ENCODE measurements at places on chromosomes 16 and 17. TPM values are rescaled to one million over a fixed set of nuclear protein-coding genes. Genes with fewer than 3 reads are reported as not detected.

CASKIN1 gene
- total RNA-seq, result not detected

DNA sequence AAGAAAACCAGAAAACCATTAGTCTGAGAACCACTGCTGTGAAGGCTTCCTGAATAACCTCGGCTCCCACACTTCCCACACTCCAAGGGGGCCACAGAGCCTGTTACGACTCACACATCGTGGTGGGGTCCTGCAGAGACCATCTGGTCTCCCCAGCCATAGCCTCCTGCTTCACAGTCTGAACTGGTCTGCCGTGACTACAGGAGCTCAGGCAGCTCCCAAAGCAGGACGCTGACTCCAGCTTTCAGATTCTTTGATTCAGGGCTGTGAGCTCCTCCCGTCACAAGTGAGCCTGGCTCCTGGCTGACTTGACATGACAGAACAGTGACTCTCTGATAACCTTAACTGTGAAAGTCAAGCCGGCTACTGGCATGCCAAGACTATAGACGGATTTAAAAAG lies 37.8 kb downstream of the CYB5D2 start:
- no peak overlapping the region for H3K4me3 ChIP-seq
- H3K27me3 ChIP-seq, result no peaks in the 10 kb centered on the region
- H3K4me1 ChIP-seq, result no peaks in the 10 kb centered on the region
- H3K36me3 ChIP-seq, result peaks cover 75% of the 10 kb centered on the region
- H3K27ac ChIP-seq, result no peak overlapping the region

DNA sequence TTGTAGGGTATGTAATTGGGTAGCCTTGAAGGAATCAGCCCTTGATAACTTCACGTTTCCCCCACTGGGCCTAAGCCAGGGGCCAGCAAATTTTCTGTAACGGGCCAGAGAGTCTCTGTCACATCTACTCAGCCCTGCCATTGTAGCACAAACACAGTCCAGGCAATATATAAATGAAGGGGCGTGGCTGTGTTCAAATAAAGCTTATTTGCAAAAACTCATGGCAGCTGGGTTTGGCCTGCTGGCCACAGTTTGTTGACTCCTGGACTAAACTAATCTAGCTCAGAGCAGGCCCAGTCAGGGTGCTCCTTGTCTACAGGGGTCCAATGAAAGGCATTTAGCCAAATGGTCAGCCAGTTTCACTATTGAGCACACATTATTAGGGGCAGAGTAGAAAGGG lies 141.6 kb downstream of the CCDC182 start:
- no peak overlapping the region for H3K27ac ChIP-seq
- no peaks in the 10 kb centered on the region for H3K36me3 ChIP-seq
- no peak overlapping the region for H3K4me3 ChIP-seq
- no peaks in the 10 kb centered on the region for H3K27me3 ChIP-seq
- DNase-seq, result no peak
- peaks cover 37% of the 10 kb centered on the region for H3K4me1 ChIP-seq

DNA sequence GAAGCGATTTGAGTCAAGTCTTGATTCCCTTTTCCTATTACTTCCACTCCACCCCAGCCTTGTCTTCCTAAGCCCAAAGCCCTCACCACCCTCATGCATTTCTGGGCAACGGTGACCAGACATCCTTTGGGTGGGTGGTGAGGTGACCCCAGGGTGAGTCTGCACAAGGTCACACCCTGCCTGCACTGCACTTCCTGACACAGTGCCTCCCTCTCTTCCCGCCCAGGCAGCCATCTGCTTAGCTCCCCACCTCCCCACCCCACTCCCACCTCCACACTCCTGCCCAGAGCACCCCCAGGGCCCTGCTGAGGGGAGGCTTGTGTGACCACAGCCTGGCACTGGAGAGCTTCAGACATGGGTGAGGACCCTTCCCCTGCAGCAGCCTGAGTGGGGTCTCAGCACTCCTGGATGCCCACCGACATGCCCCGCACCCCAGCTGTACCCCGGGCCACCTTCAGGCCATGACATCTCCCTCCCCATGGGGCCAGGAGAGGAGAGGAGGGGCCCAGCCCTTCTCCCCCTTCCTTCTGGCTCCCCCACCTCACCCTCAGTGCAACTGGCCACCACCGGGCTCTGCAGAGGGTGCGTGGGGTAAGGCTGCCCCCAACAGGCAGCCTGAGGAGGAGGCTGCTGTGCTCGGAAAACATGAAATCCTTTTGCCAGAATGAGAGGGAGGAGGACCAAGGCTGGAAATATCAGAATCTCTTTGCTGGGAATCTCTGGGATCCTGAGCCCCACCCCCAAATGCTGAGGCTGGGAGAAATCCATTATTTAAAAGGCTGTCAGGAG lies 68.6 kb downstream of the CCT6B start:
- DNase-seq, result no peak
- no peaks in the 10 kb centered on the region for H3K36me3 ChIP-seq
- no peak overlapping the region for H3K4me3 ChIP-seq

C17orf78 gene
- not detected for total RNA-seq

GRCh38 chr17:49370971-49371834 lies 9.2 kb upstream of the ZNF652 start:
- no peak overlapping the region for H3K4me3 ChIP-seq
- H3K27ac ChIP-seq, result no peak overlapping the region
- DNase-seq, result no peak
- H3K36me3 ChIP-seq, result no peaks in the 10 kb centered on the region
- H3K4me1 ChIP-seq, result no peaks in the 10 kb centered on the region

KSR1 gene
- 46.0 TPM for total RNA-seq

DNA sequence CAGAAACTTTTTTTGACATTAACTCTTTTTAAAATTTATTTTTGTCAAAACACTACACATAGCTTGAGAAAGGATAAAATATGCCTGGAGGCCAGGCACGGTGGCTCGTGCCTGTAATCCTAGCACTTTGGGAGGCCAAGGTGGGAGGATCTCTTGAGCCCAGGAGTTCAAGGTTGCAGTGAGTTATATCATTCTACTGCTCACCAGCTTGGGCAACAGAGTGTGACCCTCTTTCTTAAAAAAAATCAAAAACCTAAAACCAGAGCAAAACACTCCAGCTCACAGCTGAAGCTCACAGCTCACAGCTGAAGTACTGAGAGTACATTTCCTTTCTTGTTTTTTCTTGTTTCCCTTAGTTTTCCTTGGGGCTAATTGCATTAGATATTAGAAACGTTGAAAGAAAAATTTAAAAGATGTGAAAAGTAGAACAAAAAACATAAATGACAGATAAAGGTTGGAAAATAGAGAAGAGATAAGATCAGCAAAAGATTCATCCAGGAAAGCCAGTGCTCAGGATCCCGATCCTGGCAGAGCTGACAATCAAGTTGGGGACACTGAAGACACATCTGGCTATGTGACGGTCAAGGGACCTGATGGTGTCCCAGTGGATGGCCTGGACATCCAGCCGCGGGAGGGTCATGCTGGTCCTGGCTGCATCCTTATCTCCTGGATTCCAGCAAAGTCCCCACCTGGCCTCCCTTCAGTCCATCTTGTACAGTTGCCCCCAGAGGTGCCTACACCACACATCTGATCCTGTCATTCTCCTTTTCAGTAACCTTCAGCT lies 9.8 kb downstream of the CHST6 start:
- no peaks in the 10 kb centered on the region for H3K4me1 ChIP-seq
- no peak for DNase-seq
- H3K27me3 ChIP-seq, result no peaks in the 10 kb centered on the region
- no peak overlapping the region for H3K27ac ChIP-seq

KIF2B gene
- total RNA-seq, result not detected

USP43 gene
- not detected for total RNA-seq

GRCh38 chr16:73396556-73396955 lies 348.6 kb upstream of the ZFHX3 start:
- H3K4me3 ChIP-seq, result no peak overlapping the region
- no peak overlapping the region for H3K27ac ChIP-seq
- H3K27me3 ChIP-seq, result no peaks in the 10 kb centered on the region
- no peaks in the 10 kb centered on the region for H3K4me1 ChIP-seq
- DNase-seq, result no peak
- H3K36me3 ChIP-seq, result no peaks in the 10 kb centered on the region

- no peak for DNase-seq
- peak overlapping the region; percentile 77 for H3K27ac ChIP-seq
- H3K4me3 ChIP-seq, result peak overlapping the region; percentile 93
- H3K4me1 ChIP-seq, result peaks cover 26% of the 10 kb centered on the region
- H3K27me3 ChIP-seq, result no peaks in the 10 kb centered on the region
- H3K36me3 ChIP-seq, result no peaks in the 10 kb centered on the region
Measured at GRCh38 chr17:19003543-19004420, 782 bp downstream of the FAM83G start.

HOXB1 gene
- not detected for total RNA-seq

SCGB1C2 gene
- not detected for total RNA-seq

GRCh38 chr17:8681170-8681949 lies 50.8 kb upstream of the MYH10 start:
- peak overlapping the region; percentile 94 for H3K27ac ChIP-seq
- peak overlapping the region; percentile 61 for H3K4me3 ChIP-seq
- H3K36me3 ChIP-seq, result no peaks in the 10 kb centered on the region
- H3K4me1 ChIP-seq, result peaks cover 28% of the 10 kb centered on the region

DNA sequence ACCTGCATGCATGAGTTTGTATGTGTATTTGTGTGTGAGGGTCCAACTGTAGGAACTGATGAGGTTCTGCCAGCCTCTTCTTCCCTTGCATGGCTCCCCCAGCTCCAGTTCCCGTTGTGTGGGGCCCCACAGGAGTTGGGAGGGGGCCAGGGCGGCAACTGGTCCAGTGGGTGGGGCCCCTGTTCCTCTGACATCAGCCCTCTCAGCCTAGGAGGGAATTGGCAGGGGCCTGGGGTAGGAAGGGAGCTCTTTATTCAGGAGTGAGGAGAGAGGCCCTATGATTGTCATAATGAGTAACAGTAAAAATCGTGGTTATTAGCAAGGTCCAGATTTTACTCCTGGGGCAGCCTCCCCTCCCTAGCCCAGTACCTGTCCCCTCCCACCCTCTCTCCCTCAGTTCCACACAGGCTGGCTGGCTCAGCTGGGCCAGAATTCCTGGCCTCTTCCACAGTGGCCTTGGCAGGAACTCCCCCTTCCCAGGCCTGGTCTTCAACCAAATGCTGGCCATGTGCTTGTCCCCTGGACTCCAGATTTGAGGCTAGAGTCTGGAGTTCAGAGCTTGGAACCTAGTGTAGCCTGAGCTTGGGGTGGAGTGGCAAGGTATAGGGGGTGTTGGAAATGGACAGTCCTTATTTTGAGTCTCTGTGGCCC lies 18.9 kb downstream of the RARA start:
- no peak for DNase-seq
- no peak overlapping the region for H3K4me3 ChIP-seq

DNA sequence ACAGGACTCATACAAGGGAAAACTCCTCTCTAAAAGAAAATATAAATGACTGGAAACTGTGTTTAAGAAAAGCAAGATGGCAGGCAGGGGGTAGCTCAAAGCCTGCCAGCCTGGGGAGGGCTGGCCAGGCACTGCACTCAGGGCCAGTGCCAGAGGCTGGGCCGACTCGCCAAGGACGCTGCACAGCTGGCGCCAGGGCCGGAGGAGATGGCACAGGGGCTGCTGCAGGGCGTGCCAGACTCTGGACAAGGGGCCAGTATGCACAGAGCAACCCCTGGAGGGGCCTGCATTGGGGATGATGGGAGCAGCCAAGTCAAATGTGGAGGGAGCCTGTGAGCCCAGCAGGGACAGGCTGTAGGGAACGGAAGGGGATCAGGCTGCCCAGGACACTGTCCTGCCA lies 4.0 kb downstream of the PKMYT1 start:
- no peak for DNase-seq
- no peaks in the 10 kb centered on the region for H3K36me3 ChIP-seq
- H3K27me3 ChIP-seq, result no peaks in the 10 kb centered on the region
- no peak overlapping the region for H3K4me3 ChIP-seq
- H3K4me1 ChIP-seq, result peaks cover 13% of the 10 kb centered on the region

DNA sequence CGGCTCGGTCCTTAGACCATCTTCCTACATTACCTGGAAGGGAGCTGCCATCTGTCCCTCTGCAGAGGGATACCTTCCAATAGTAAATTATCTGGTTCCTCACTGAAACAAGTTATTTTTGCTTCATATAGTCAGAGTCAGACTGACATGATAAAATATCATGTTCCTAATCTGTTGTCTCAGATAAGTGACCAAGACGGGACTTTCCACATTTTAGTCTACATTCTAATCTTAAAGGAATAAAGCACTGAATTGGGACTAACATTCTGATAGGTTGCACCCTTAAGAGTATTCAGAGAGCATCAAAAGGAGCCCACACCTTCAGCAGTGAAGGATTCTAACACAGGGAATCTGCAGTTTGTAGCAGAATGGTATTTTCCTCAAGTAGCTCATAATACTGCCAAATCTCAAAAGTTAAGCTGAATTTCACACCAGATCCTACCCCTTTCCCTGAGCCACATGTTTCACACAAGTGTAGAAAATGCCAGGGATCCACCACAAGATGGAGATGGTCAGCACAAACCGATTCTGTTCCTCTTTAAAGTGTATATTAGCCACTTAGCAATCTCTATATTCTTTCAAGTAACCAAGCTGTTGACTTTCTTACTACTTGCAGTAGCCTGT lies 13.4 kb downstream of the GINS2 start:
- H3K27ac ChIP-seq, result no peak overlapping the region
- peaks cover 24% of the 10 kb centered on the region for H3K36me3 ChIP-seq
- no peaks in the 10 kb centered on the region for H3K27me3 ChIP-seq
- no peak for DNase-seq

- no peak overlapping the region for H3K4me3 ChIP-seq
- no peak for DNase-seq
- no peaks in the 10 kb centered on the region for H3K27me3 ChIP-seq
Measured at GRCh38 chr16:30946671-30947540, 2.0 kb upstream of the ORAI3 start.

PTGES3L gene
- total RNA-seq, result 2.0 TPM

C16orf96 gene
- total RNA-seq, result not detected

- DNase-seq, result no peak
- H3K27ac ChIP-seq, result peak overlapping the region; percentile 90
- H3K36me3 ChIP-seq, result no peaks in the 10 kb centered on the region
Measured at GRCh38 chr17:42287305-42287976, 857 bp upstream of the STAT5A start.

DNA sequence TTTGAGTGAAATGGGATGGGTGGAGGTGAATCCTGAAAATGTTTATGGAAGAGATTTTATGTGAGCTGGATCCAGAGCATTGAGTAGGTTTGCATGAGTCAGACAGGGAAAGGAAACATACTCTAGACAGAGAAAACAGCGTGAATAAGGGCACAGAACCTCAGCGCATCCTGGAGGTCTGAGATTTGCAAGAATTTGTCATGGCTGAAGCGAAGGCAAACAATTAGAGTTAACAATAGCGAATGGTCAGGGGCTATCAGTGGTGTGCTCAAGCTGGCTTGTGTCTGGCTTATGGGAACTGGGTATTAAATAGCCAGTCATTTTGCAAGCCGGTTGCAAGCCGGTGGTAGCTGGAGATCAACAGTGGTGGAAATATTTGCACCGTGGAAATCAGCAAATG lies 36.4 kb downstream of the MAP2K6 start:
- H3K36me3 ChIP-seq, result no peaks in the 10 kb centered on the region
- no peak overlapping the region for H3K4me3 ChIP-seq
- H3K4me1 ChIP-seq, result no peaks in the 10 kb centered on the region
- DNase-seq, result no peak

- DNase-seq, result no peak
- H3K4me3 ChIP-seq, result no peak overlapping the region
- H3K4me1 ChIP-seq, result peaks cover 24% of the 10 kb centered on the region
- H3K27ac ChIP-seq, result no peak overlapping the region
- H3K27me3 ChIP-seq, result no peaks in the 10 kb centered on the region
Measured at GRCh38 chr17:69503711-69504110, 89.2 kb downstream of the MAP2K6 start.

MRPL10 gene
- total RNA-seq, result 34.8 TPM

- peak; percentile 42 for DNase-seq
- no peak within 1 kb of the TSS for H3K27ac ChIP-seq
- peaks cover 17% of the 10 kb centered on the region for H3K4me1 ChIP-seq
- H3K4me3 ChIP-seq, result peak within 1 kb of the TSS; percentile 69
Measured at GRCh38 chr17:49995055-49995738, at the start of gene DLX3. DLX3 (minus strand) TSS chr17:49995224; CDS start chr17:49994998, 226 bp downstream.

Measured in thoracic aorta (tissue), 2 donors.